Neural cell (in vitro differentiated cells): ENCODE measurements at places on chromosomes 2 and 18. TPM values are rescaled to one million over a fixed set of nuclear protein-coding genes. Genes with fewer than 3 reads are reported as not detected.

DTYMK gene
- 33.5 and 42.2 TPM in 2 replicates for polyA plus RNA-seq

CCDC195 gene
- polyA plus RNA-seq, result 1.8 TPM in 1 of 2 replicates, not detected in the other

PPM1G gene
- polyA plus RNA-seq, result 99.0 and 107 TPM in 2 replicates

TMEFF2 gene
- polyA plus RNA-seq, result 24.6 and 29.1 TPM in 2 replicates

PLEK gene
- 0.07 and 0.10 TPM in 2 replicates for polyA plus RNA-seq

TMEM247 gene
- polyA plus RNA-seq, result not detected in 2 replicates

RGPD4 gene
- 0.26 TPM in 1 of 2 replicates, not detected in the other for polyA plus RNA-seq

DHRS9 gene
- not detected in 2 replicates for polyA plus RNA-seq

CRACDL gene
- 0.85 and 1.6 TPM in 2 replicates for polyA plus RNA-seq

TGFBRAP1 gene
- polyA plus RNA-seq, result 13.9 and 15.2 TPM in 2 replicates
